ENCODE measurements at places on chromosomes 7 and 10.

GRCh38 chr7:3888096-3888495, 587.0 kb downstream of the SDK1 start:
- no peak for DNase-seq

DNA sequence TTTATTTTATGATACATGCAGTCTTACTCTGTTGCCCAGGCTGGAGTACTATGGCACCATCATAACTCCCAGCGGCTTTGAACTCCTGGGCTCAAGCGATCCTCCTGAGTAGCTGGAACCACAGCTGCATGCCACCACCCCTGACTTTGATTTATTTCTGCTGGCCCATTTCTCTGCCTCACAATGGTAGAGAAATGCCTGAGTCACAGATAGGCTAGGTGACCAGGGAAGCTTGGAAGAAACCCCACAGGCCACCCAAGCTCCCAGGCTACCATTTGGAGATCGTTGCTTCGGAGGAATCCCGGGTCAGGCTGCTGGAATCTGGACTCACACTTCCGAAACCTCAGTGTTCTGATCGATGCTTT, 17.4 kb upstream of the BAIAP2L1 start:
- no peak for DNase-seq

DNA sequence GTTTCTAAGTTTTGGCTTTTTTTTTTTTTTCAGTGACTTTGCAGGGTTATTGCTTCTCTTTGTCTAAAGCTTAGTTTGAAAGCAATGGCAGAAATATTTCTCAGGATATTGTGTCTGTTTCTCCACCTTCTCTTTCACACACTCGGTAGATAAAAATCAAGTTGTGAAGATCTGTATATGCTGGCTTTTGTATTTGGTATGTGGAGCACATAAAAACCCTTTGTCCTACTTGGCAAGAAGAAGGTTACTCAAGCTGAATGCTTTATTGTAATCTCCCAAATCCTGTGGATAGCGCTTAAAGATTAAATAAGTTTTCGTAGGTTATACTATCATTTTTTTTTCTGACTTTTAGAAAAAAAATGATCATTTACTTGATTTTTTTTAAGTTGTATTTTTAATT, 172.4 kb downstream of the CDCA7L start:
- no peak for DNase-seq

DNA sequence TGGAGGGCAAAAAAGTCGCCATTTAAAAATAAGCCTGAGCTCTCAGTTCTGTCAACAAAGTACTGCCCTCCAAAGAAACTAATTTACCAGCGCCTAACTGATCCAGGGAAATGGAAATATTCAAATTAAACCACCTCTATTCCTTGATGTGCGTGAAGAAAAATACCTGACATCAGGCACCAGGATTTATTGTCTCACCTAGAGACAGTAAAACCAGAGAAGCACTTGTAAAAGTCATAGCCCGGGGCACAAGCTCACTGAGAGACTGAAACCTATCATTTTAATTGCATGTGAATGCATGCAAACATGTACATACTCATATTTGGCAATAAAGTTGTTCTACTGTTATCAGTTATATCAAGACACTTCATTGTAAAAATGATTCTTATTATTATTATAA, 147.3 kb upstream of the VSTM2A start:
- no peak for DNase-seq

GRCh38 chr10:124518366-124518765, 56.7 kb downstream of the LHPP start:
- no peak for DNase-seq

DNA sequence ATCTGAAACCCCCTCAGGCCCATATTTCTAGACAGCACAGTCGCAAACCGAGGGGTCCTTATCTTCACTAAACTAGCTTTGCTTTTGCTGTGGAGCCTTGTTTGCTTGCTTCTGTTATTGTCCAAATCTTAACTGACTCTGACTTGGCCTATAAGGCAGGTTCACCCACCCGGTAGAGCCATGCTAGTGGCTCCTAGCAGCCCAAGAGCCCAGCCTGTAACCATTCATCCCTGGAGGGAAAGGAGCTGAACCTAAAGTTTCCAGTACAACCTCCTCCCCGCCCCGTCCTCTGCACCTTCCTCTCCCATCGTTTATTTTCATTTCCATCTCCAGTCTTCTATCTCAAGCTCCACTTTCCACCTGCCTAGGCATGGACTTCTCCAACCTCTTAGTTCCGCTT, 345.7 kb downstream of the PTPRN2 start:
- no peak for DNase-seq

DNA sequence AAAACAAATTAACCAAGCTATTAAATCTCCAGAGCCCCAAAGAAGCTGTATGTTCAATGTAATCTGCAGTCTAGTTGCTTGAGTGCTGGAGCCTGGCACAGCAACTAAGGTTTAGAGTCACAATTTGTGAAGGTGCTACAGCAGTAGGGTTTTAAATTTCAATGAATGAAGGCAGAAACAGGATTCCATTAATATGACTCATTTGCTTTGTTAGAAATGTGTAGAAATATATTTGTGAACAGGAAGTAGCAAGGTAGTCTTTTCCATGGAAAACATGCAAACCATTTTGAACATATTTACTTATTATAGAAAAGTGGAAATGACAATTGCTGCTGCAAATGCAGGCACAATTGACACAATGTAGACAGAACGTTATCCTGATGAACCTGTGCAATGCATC, 149.0 kb upstream of the STEAP4 start:
- no peak for DNase-seq

GRCh38 chr10:22158426-22158825, 59.4 kb downstream of the EBLN1 start:
- no peak for DNase-seq

All from GM19239 (cell line).